ENCODE measurements at places on chromosomes 12 and 14.

- no peak for DNase-seq
Measured at GRCh38 chr12:91017043-91017442, 12.3 kb upstream of the EPYC start.

DNA sequence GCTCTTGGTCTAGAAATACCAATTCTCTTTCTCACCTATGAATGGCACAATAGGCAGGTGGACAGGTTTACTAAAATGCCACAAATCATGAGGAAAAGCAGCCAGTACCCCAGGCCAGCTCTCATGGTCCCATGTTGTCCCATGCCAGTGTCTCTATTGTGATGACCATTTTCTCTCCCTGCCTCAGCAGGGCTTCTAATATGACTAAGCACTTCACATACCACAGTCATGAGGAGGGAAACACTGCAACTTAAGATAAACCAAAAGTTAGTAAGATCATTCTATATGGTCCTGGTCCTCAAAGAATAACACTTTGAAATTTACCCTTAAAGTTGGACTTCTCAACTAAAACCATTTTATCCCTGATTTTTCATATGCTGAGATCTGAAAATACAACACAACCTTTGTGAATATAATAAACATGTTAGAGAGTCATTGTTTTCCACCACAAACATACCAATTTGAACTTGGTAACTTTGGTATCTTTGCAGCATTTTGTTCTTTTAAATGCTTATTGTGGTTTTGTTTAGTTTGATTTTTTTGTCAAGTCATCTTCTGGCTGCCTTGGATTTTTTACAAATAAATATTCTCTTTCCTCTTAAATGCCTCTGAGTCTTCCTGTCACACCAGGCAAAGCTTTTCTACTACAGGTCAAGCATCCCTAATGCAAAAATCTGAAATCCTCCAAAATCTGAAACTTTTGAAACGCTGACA is 3.6 kb downstream of the TTC5 start:
- DNase-seq: peak; percentile 70

- no peak for DNase-seq
Measured at GRCh38 chr12:25197608-25198007, 2.6 kb downstream of the ETFRF1 start.

GRCh38 chr14:57314396-57315089 is 45.8 kb downstream of the AP5M1 start:
- no peak for DNase-seq

GRCh38 chr12:78315028-78315427 is 484.3 kb downstream of the NAV3 start:
- no peak for DNase-seq

GRCh38 chr12:59077575-59078426 is 157.5 kb upstream of the LRIG3 start:
- DNase-seq: no peak

GRCh38 chr12:108852674-108853309 is 4.6 kb downstream of the SSH1 start:
- DNase-seq: peak; percentile 62

- peak; percentile 43 for DNase-seq
Measured at GRCh38 chr14:90168425-90169105, 87.8 kb upstream of the PSMC1 start.
